HT-29 (cell line): ENCODE measurements at places on chromosomes 2 and 18.

DNA sequence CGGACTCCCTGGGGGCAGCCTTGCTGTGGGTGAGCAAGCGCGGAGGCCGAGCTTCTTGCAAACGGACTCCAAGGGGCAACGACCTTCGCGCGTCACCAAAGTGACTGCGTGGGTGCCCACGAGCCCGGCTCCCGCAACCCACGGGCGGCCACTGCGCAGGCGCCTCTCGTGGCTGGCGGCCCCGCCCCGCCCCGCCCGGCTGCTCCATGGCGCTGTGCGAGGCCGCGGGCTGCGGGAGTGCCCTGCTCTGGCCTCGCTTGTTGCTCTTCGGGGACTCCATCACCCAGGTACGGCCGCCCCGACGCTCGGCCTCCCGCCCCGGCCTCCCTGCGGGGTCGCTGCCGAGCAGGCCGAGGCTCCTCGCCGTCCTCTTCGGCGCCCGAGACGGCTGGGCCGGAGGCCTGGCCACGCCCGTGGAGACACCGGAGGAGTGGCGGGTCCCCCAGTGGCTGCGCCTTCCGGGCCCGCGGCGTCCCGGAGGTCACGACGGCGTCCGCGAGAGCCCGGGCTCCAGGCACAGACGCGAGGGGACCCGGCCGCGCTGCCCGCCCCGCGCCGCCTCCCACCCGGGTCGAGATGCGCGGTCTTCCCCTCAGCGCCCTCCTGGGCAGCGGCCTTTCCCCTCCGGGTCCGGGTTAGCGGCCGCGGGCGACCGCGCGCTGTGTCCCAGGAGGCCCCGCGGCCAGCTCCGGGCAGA, at the start of gene IAH1:
TSS of gene IAH1 (plus strand) at position 191 of the 697 bp plus-strand sequence. CDS start at position 207, 16 bp downstream.
- peak; percentile 51 for DNase-seq

GRCh38 chr2:25041307-25041927, 459 bp upstream of the EFR3B start:
- DNase-seq: peak; percentile 90

GRCh38 chr2:224925061-224925809, 117.0 kb downstream of the DOCK10 start:
- no peak for DNase-seq

GRCh38 chr2:85420536-85421259, 2.2 kb downstream of the SH2D6 start:
- peak; percentile 94 for DNase-seq

- DNase-seq: no peak
Observed at GRCh38 chr2:188752311-188752710, 221.9 kb upstream of the COL3A1 start.

GRCh38 chr18:31176531-31176930, 13.9 kb upstream of the DSC1 start:
- no peak for DNase-seq

DNA sequence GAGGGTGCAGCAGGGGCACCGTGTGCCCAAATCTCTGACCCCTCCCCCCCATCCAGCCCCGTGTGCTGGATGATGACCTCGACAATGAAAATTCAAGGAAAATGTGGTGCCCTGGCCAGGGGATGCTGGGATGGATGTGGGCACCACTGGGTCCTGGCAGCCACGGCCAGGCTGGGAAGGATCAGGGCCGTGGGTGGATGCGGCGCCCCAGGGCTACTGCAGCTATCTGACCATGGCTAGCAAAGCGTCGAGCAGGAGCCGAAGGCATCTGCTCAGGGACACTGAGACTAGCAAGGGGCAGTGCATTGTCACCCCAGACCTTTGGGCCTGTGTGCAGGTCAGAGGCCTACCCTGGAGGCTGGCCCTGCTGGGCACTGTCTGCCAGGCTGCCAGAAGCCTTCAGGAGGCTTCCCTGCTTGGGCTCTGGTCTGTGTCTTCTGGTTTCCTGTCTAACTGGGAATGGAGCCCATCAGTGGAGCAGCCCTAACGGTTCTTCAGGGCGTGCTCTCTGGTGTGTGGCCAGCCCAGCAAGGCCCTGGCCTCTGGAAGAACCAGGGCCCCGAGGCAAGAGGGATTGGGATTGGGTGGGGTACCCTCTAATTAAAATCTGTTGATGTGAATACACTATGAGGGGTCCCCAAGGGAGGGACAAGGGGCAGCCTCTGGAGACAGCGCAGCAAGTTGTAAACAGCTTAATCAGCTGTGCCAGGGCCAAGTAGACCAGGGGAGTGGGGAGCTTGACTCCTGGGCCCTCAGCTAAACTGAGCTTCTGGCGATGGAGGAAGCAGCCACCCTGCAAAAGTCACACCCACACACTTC, 98.0 kb downstream of the STPG4 start:
- no peak for DNase-seq

- no peak for DNase-seq
Observed at GRCh38 chr18:13288509-13289133, 70.1 kb downstream of the LDLRAD4 start.

DNA sequence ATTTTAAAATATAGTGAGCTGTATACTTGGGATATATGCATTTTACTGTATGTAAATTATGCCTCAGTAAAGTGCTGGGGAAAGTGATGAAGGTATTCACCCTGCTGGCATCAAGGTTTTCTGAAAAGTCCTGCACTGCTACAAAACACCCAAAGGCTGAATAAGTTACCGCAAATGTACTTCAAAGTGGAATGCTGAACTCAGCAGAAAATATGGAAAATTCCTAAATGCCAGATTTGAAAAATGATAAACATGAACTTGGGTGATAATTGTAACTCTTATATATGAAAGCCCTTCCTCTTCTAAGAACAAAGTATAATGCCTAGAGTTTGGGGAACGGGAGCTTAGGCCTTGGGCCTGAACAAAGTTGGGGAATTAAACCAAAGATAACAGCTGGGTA, 133.0 kb downstream of the GALNT1 start:
- no peak for DNase-seq

GRCh38 chr2:11305958-11306357, 38.5 kb downstream of the ROCK2 start:
- DNase-seq: no peak

- DNase-seq: no peak
Observed at GRCh38 chr2:121801916-121802315, 46.5 kb downstream of the TSN start.
